Upper lobe of left lung (tissue), 6 donors: ENCODE measurements at places on chromosomes 11 and 22. TPM values are rescaled to one million over a fixed set of nuclear protein-coding genes. Genes with fewer than 3 reads are reported as not detected.

The GANAB gene
- 142 TPM for total RNA-seq

The HEPHL1 gene
- not detected for total RNA-seq

The SPTBN2 gene
- 31.0 TPM for total RNA-seq

The DNAJB7 gene
- total RNA-seq, result not detected

The PPP6R2 gene
- total RNA-seq, result 264 TPM

The P2RX6 gene
- 2.7 TPM for total RNA-seq

The KRTAP5-2 gene
- total RNA-seq, result not detected

The TEX54 gene
- not detected for total RNA-seq
